ENCODE measurements at places on chromosomes 2 and 18.

DNA sequence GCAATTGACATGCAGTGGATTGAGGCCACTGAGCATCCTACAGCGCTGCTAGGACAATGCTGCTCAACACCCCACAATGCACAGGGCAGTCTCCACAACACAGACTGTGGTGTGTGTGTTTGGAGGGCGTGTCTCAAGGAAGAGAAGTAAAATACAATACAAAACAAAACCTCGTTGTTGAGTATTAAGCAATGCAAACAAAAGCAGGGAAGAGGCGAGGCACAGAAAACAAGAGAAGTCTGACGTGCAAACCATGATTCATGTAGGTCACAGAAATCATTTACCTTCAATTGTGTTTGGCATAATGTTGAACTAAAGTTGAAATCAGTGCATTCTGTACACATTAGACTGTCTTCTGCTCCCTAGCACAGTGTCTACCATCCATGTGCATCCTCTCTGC is 260.9 kb downstream of the PHLPP1 start:
- no peak for DNase-seq

DNA sequence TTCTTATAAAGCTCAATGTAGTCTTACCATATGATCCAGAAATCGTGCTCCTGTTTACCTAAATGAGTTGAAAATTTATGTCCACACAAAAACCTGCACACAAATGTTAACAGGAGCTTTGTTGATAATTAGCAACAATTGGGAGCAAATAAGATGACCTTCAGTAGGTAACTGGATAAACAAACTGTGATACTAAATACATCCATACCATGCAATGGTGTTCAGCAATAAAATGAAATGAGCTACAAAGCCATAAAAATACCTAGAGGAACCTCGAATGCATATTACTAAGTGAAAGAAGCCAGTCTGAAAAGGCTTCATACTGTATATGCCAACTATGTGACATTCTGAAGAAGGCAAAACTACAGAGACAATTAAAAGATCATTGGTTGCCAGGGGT is 185.6 kb upstream of the HNRNPA3 start:
- DNase-seq: no peak

DNA sequence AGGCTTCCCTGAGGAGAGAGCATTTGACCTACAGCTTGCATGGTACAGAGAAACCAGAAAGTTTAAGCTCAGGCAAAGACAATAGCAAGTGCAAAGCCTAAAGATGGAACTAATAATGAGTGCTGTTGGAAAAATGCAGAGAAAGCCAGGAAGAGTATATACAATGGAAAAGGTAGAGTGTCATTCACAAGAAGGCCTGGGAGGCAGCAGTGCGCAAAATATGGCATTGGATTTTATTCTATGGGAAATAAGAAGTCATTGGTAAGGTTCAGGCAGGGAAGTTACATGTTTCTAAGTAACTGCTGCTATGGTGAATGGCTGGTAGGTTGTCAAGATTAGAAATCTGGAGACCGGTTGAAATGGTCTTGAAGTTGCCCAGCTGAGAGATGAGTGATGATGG is 2167.3 kb upstream of the CELF4 start:
- no peak for DNase-seq

DNA sequence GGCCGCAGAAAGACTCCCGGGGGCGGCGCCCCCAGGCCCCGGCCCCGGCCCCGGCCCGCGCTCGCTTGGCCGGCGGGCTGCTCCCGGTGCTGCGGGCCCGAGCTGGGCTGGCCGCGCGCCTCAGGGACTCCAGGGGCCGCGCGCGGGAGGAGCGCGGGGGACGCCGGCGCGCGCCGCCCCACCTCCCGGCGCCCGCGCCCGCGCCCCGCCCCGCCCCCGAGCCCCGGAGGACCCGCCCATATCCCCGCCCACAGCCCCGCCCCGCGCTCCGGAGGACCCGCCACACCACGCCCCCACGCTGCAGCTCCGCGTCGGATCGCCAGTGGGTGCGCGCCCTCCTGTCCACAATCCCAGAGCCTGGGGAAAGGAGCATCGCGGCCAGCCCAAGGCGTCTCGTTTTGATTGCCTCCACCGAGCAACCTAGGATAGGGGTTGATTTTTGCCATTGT is at the start of gene PARD6G:
Gene PARD6G (minus strand): TSS at position 122 of the 449 bp plus-strand sequence. CDS start 166 bp downstream, outside the sequence.
- peak; percentile 26 for DNase-seq

DNA sequence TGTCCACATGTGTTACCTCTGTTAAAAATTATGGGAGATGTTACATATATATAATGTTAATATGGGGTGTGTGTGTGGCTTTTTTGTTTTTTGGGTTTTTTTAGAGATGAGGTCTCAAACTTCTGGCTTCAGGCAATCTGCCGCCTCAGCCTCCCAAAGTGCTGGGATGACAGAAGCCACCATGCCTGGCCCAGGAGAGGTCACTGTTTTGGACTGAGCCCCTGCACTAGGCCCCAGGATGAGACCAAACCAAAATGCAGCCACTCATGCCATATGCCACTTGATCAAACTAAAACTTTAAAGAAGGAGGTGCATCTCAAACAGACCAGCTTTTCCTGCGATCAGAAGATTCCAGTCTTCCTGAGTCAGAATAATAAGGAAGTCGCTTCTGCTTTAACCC is 2.5 kb downstream of the ADI1 start:
- DNase-seq: no peak

DNA sequence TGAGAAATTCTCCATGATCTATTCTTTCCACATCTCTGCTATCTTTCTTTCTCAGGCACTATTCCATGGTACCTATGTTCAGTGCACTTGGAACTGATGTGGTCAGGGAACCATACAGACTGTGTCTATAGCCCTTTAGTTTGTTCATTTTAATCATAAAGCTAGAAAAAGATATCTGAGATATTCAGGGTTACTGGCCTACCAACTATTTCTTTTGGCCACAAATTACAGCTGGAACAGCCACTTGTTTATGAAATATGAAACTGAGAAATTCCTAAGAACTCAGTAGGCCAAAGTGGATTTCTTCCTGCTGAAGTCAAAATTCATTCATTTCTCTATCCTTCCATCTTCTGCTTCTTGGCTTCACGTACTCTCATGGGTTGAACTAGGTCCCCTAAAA is 22.8 kb upstream of the LYPD1 start:
- DNase-seq: no peak

- no peak for DNase-seq
Observed at GRCh38 chr18:24413148-24413547, 13.3 kb upstream of the IMPACT start.

- DNase-seq: no peak
Observed at GRCh38 chr18:49174478-49174877, 223.7 kb upstream of the SMAD7 start.

DNA sequence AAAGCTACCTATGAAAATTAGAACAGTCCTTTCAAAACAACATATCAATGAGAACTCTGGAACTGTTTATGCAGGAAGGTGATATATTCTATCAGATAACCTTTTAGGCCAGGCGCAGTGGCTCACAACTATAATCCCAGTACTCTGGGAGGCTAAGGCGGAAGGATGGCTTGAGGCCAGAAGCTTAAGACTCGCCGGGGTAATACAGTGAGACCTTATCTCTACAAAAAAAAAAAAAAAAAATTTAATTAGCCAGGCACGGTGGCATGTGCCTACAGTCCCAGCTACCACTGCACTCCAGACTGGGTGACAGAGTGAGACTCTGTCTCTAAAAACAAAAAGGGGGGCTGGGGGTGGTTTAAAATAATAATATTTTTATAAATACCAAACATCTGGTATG is 77.9 kb downstream of the OSBPL1A start:
- DNase-seq: no peak

DNA sequence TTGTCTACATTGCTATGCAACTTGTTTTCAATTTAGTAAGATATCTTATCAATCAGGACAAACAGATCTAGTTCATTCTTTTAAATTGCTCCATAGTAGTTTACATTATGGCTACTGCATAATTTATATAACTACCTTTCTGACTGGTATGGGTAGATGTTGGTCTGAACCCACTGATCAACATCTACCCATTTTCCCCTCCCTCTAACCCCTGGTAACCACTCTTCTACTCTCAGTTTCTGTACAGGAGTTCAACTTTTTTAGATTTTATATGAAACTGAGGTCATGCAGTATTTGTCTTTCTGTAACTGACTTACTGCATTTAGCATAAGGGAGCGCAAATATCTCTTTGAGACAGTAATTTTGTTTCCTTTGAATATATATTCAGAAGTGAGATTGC is 73.2 kb downstream of the ITSN2 start:
- peak; percentile 51 for DNase-seq

DNA sequence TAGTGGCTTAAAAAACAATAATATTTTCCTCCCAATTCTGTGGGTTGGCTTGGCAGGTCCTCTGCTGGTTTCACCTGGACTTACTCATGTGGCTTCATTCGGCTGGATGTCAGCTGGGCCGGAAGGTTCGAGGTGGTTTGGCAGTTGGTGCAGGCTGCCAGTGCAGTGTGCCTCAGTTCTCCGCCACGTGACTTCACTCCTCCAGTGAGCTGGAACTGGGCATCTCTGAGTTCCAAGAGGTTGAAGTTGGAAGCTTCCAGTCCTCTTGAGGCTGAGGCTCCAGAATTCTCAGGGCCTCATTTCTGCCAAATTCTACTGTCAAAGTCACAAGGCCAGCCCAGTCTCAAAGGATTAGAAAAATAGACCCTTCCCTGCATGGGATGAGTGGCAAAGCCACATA is 83.4 kb upstream of the B3GNT7 start:
- no peak for DNase-seq

DNA sequence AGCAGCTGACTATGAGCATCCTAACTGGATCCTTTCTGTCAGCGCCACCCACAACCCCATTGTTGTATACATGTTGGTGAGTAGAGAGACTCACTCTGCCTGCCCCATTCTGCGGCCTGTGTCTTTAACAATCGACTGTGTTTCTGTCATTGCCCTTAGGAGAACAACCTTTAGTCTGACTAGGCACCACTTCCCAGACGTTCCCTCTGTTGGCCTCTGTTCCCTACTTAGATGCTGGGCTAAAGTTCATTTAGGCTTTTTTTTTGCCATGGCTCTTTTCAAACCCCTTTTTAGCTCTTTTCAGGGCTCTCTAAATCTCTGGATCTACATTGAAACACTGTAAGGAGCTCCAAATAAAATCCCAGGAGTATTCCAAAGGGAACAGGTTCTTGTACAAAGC is 20.5 kb upstream of the ACAA2 start:
- no peak for DNase-seq

DNA sequence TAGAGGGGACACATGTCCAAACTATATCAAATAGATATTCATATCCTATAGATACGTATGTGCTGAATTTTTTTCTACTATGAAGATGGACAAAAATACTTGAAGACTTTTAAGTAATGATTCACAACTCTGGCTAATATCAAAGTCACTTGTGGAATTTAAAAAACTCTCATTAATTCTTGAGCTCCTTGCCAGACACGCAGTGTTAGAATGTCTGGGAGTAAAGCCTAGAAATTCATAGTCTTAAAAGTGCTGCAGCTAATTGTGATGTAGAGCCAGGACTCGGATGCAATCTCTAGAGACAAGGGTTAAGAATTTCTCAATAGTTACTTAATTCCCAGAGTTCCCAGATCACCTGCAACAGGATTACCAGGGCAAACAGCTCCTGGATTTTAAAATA is 107.4 kb downstream of the ARL6IP6 start:
- no peak for DNase-seq

- DNase-seq: no peak
Observed at GRCh38 chr2:156421851-156422250, 14.3 kb upstream of the GPD2 start.

DNA sequence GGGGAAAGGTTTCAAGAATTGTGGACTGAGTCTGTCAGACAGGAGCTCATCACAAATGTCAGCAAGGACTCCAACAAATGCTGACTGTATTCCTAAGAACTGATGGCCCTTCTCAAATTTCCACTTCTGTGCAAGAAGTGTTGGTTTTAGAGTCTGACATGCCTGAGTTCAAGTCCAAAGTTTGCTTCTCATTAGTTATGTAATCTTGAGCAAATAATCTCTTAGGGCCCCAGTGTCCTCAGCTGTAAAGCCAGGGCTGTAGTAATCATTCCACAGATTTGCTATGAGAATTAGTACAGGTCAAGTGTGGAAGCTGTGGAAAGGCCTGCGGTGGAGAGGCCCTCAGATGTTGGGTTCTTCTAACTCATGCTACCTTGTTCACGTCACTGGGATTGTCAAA is 23.9 kb downstream of the MEP1B start:
- DNase-seq: no peak

GRCh38 chr2:43609290-43609918 is 13.6 kb upstream of the THADA start:
- peak; percentile 55 for DNase-seq

GRCh38 chr2:64860276-64860885 is 128.8 kb upstream of the SLC1A4 start:
- DNase-seq: no peak

- DNase-seq: no peak
Observed at GRCh38 chr2:127047054-127047453, 59.9 kb downstream of the BIN1 start.

DNA sequence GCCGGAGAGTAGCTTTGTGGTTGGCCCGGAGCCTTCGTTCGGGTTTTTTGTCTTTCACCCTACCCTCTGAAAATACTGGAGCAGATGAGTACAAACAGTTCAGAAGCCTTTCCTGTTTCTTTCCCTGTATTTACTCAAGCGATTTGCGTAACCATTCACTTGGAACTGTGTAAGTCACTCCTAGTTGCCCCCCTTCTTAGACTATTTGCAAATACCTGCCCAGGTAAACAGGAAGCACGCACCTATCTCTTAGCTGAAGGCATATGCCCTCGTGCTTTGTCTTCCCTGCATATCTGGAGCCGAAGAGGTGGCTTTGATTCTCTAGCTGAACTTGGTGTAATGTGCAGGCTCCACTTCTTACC is 1.4 kb downstream of the KCNS3 start:
- DNase-seq: no peak

- no peak for DNase-seq
Observed at GRCh38 chr2:145769011-145769716, 1249.2 kb upstream of the ZEB2 start.

DNA sequence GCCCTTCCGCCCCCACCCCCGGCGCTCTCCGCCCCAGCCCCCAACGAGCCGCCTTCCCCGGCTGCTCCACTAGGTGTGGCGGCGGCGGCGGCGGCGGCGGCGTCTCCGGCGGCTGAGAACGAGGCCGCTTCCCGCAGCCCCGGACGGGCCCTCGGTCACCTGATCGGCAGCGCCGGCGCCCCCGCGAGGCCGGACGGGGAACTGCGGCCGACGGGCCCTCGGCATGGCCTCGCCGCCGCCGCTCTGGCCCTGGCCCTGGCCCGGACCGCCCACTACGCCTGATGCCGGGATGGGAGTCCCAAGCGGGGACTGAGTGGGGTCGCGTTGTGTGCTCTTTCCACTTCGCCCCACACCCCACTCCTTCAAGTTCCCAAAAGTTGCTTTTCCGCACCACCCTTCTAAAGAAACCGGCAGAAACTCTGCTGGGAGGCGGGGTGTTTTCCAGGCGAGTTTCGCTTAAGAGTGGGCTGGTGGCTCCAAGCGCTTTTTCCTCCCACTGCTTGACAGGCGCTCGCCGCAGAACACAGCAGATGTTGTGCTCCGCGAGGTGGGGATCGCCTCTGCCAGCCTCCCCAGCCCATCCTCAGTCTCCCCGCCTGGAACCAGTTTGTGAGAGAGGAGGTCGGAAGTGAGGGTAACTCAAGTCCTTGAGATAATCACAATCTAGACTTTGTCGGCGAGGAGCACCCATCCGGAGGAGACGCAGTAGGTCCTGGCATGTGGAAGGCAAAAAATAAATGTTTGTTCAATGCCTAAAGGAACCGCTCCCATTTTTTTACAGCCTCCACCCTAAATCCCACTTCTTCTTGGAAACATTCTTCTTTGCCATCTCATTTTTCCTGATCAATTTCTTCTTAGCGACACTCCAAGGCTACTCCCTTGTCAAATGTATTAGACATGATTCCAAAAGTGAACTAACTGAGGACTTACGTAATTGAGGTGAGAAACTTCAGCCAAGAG is at the start of gene NCKAP1:
Gene NCKAP1 (minus strand): TSS at position 117 of the 960 bp plus-strand sequence. CDS start 358 bp downstream, outside the sequence.
- DNase-seq: peak; percentile 83

GRCh38 chr2:2799151-2799697 is 468.1 kb upstream of the MYT1L start:
- DNase-seq: no peak

All from MM.1S (cell line).